ENCODE measurements at places on chromosomes 2 and 18.

DNA sequence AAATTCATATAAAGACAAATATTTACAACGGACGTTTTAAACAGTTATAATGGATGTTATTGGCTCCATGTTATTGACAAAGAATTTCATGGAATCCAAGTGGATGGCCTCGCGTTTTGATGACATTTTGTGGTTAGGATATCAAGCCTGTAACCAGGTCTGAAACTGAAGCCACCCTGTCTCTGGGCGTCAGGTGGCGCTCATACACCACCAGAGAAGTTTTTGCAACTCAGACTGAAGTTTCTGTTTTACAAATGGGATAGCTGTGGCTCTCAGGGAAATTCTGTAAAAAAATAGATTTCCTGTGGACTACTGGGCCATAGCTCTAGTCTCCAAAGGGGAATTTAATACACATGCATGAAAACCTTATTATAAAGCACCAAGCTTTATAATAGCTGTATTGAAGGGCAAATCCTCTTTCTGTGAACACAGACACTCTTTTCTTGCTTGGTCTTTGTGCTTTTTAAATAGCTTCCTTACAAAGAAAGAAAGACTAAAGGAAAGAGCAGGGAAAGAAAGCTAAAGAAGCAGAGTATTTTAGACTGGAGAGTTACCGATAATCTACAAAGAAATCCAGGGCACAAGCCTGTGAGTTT, 86.7 kb downstream of the C18orf54 start:
- peak; percentile 92 for DNase-seq

- DNase-seq, result no peak
Observed at GRCh38 chr2:62313449-62314227, 117.7 kb downstream of the B3GNT2 start.

DNA sequence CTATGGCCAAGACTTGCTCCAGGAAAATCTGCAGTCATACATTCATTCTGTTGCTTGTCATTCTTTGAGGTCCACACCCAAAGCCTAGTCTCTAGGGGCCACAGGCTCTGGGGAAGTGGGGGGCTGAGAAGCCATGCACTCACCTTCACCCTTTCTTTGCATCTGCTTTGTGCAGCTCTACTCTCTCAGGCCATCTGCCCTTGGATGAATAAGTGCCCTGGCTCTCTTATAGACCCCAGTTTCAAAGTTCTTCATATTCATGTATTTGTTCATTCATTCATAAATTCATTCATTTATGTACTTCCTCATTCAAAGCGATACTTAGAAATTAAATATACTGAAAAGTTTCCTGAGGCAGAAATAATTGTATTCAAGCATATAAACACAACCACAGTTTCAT, 130.3 kb upstream of the FAM98A start:
- no peak for DNase-seq

GRCh38 chr2:225002656-225003045, 39.6 kb downstream of the DOCK10 start:
- DNase-seq, result no peak

- DNase-seq, result no peak
Observed at GRCh38 chr2:216165711-216166110, 56.6 kb downstream of the XRCC5 start.

- DNase-seq, result no peak
Observed at GRCh38 chr18:35236571-35237363, 4.1 kb upstream of the ZNF397 start.

DNA sequence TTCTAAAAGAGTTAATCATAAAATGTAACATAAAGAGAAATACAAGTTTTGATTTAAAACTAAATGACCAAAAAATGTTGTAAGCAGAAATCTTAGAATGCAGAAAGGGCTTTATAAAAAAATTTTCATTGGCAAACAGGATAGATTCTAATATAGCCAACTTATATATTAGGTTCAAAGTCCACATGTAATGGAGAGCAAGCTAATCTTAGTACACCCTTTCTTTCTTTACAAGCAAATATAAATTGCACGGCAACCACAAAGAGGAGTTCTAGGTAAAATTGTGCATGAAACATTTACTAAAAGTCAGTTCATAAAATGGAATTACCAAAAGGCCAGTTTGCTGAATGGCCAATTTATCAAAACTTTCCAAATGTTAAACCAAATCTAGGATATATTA, 130.6 kb downstream of the NOL4 start:
- no peak for DNase-seq

DNA sequence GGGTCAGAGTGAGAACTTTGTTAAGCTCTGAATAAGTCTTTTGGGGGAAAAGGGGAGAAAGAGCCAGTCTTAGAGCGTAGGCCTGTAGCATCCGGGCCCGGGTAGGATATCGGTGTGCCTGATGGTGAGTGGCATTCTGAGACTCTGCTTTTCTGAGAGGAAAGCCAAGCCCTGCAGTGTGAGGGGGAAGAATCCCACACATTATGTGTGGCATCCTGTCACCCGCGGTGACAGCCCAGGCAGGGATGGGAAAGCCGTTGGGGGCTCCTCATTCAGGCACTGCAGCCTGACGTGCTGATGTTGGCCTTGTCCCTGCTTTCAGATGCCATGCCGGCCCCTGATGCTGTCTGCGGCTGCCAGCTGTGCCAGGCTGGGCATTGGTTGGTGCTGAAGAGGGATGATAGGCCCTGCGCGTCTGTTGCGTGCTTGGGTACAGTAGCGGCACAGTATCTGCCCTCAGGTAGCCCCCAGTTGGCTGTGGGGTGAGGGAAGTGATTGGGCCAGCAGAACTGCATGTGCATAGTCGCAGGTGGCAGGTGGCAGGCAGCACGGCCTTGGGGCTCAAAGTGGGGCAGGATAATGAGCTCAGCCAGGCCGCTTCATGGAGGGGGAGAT, 37.6 kb downstream of the GLI2 start:
- peak; percentile 71 for DNase-seq

DNA sequence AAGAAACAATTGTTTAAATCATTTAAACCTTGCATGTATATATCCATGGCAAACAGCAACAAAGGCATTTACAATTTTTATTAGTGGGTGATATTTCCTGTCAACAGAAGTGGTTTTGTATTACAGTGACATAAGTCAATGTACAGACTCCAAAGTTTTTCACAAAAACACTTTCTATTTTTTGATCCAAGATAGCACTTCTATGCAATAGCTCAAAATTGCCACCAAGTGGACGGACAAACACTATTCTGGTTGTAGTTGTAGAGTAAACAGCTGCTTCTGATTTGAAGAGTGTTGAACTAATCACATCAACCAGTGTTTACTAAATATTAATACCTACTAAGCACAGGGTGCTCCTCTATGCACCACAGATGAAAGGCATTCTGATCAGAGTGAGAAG, 421.4 kb downstream of the NCKAP5 start:
- DNase-seq, result no peak

DNA sequence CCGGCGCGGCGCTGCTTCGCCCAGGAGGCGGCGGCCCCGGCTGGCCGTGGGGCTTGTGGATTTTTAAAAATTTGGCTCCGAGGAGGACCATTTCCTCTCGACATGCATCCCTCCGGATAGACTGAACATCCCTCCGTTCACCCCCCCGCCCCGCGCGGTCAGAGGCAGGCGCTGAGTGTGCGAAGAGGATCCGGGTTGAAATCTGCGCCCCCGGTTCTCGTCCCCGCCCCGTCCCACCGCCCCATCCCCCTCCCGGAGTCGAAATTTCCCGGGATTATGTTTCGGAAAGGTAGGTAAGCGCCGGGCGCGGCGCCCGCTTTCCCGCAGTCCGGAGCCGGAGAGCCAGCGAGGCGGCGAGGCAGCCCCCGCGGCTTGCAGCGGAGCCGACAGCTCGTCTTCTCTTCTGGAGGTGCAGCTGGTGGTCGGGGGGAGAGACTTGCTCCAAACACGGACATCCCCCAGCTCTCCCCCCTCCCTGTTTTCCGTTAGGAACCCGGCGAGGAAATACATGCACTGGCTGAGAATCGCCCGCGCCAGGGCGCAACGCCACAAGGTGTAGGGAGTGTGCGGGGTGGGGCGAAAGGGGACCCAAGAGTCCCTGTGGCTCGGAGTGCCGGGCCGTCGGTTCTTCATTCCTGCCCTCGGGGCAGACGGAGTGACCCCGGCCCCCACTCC, at the start of gene PRKCE:
PRKCE (plus strand) TSS at position 261 of the 675 bp plus-strand sequence.
- no peak for DNase-seq

DNA sequence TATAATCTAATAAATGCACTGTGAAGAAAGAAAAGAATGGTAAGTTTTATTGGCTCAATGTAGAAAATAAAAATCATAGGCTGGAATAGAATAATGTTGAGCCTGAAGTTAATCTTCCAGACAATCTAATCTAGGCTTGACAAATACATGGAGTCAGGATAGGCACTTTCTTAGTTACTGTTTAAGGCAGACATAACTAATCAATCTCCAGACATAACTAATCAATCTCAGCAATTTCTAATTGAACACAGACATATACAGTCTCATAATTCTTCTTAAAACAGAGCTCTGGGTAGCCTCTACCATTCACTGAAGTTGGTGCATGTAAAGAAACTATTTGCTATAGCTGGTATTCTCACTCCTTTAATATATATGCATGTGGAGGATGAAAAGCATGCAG, 150.1 kb upstream of the CTAGE1 start:
- DNase-seq, result no peak

- no peak for DNase-seq
Observed at GRCh38 chr2:182049372-182050148, 63.9 kb downstream of the PPP1R1C start.

Data from endodermal cell (in vitro differentiated cells).